Left renal cortex interstitium (tissue), 4 donors: ENCODE measurements at places on chromosomes 13 and 19. TPM values are rescaled to one million over a fixed set of nuclear protein-coding genes. Genes with fewer than 3 reads are reported as not detected.
A peak's percentile ranks its signal among the peaks of the same experiment; 100 is the strongest.

GAPDHS gene
- not detected for polyA plus RNA-seq

GRCh38 chr13:51764184-51765141, 39.5 kb downstream of the DHRS12 start:
- no peak for DNase-seq

DNA sequence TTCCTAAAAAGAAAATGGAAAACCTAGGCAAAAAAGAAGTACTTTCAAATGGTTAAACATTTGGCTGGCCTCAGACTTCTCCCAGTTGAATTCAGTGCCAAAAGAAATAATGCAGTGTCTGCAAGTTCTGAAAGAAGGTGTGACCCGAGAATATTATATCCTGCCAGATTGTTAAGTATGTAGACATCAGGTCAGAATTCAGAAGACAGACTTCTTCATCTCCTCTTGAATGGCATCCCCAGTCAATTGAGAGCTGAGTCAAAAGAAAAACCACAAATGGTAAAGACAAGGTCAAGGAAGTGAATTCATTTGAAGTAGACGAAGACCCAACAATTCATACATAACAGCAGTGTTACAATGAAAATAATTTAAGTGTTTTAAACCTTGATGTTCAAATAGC, 194.5 kb downstream of the NBEA start:
- DNase-seq: no peak

DNA sequence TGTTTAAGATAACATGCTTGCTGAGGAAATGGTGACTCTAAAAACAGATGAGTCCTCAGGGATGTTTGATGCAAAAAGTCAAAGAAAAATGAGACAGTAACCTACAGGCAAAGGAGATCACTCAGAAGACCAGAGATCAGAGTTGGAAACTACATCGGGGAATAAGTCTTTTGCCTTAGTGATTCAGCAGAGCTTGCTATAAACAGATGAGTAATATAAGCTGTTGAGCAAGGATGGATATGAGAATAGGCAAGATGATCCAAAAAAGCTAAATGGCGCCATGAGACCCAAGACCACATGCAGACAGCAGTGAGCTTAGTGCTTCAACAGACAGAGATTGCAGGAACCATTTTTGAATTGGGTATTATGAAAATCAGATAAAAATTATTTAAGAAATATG, 168.6 kb downstream of the POSTN start:
- no peak for DNase-seq

DNA sequence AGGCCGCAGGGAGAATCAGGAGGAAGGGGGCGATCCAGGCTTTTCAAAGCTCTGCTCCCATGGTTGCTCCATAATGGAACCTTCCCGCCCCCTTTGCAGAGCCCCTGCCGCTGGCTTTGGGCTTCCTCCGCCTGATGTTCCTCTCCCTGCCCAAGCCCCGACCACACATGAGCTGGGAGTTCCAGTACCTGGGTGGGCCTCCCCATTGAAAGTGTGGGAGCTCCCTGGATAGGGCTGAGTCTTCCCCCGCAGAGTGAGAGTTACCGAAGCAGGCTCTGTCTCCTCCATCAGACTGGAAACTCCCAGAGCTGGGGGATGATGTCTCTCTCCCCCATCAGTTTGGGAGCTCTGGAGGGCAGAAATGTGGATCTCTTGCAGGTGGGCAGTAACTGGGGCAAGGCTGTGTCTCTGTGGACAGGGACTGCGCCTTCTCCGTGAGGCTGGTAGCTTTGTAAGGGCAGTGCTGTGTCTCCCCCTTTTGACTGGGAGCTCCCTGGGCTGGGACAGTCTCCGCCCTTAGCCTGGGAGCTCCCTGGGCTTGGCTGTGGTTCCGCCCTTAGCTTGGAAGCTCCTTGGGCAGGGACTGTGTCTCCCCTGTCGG, 722 bp downstream of the DCAF15 start:
- no peak for DNase-seq

SCEL gene
- not detected for polyA plus RNA-seq

DNA sequence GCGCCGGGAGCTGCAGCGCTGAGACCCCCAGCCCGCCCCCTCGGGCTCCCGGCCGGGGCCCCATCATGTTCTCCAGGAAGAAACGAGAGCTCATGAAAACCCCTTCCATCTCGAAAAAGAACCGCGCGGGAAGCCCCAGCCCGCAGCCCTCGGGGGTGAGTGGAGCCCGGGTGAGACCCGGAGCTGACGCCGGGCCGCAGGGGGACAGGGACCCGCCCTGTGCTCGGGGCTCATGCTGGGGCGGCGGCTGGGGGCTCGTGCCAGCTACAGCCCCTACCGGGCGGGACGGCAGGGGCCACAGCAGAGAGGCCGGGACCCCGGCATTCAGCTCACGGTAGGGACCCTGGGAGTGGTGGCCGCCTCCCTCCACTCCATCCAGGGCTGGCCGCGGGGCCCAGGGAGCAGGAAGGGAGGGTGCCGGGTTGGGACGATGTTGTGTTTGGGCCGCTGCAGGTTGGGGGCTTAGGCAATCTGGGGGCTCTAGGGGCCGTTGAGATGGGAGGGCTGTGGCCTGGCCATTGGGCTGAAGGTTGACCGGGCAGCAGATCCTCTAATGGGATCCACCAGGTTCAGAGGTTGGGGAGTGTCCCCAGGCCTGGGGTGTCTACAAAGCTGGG, 482 bp downstream of the ARHGAP45 start:
- no peak for DNase-seq

DNA sequence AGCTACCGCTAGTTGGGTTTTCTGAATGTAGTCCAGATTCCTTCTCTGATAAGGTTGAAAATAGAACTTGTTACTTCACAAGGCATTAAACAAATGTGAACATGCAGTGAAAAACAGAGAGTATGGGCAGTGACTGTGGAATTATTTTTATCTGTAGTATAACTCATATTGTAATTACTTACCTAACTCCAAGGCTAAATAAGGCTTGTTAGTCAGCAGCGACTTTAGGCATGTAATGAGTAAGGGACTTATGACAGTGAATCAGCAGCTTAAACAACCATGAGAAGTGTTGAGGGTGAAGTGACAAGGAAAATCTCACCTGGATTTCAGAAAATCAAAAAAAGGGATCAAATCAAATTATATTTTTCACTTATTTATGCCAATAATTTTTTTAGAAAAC, 1719.5 kb upstream of the MIR17HG start:
- DNase-seq: no peak

DNA sequence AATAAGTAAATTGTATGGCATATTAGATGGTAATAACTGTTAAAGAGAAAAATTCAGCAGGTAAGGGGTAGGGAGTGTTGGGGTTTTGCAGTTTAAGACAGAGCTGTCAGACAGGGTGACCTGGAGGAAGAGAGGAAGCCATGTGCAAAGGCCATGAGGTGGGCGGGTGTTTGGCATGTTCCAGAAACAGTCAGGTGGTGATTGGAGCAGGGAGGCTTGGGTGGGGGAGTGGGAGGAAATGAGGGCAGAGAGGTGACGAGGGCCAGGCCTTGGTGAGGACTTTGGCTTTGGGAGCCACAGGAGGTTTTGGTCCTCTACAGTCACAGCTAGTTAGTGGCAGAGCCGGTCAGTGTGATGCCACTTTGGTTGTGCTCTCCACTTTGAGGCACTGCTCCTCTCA, 20.1 kb downstream of the RYR1 start:
- DNase-seq: no peak

CGB5 gene
- not detected for polyA plus RNA-seq

MVB12A gene
- polyA plus RNA-seq: 53.2 TPM

ZNF444 gene
- 53.2 TPM for polyA plus RNA-seq

LRP3 gene
- polyA plus RNA-seq: 25.0 TPM

GRCh38 chr13:84985860-84986259, 813.4 kb downstream of the SLITRK6 start:
- DNase-seq: no peak

OLFM4 gene
- polyA plus RNA-seq: 0.47 TPM

DNA sequence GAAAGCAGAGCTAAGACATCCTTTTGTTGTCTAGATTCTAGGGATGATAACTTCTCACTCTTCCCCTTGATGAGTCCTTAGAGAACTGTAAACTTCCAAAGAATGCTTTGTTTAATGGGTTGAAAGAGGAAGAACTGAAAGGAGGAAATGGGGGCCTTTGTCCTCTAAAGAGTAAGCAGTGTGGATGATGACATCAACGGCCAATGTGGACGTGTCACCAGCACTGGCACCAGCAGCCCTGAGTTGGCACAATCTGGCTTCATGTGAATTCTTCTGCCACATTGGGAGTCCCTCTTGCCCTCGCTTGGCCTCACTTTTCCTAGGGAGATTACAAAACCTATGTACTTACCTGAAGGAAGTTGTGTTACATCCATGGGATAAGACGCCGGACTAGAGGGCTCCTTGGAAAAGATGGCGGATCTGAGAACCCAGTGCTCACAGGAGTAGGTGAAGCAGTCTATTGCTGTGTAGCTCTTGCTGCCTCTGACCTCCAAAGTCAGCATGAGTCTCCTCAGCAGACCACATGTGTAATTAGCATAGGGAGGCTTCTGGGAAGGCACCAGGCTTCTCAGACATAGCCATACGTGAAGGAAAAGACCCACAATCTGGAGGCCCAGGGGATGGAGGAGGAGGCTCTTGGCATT, 62.8 kb downstream of the RGCC start:
- no peak for DNase-seq

DNA sequence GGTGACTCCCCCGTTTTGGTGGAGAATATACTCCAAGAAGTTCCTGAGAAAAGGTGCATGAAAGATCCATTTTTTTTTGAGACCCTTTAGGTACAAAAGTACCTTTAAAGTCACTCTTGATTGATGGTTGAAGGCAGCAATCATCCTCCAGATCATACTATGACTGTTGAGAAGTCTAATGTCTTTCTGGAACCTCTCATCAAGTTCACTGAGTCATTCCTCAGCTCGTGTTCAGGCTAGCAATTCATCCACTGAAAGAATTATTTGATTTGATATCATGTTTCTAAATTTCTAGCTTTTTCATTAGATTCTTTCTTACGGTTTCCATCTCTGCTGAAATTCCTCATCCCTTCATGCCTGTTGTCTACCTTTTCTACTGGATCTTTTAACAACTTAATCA, 65.1 kb upstream of the GJB6 start:
- no peak for DNase-seq

DNA sequence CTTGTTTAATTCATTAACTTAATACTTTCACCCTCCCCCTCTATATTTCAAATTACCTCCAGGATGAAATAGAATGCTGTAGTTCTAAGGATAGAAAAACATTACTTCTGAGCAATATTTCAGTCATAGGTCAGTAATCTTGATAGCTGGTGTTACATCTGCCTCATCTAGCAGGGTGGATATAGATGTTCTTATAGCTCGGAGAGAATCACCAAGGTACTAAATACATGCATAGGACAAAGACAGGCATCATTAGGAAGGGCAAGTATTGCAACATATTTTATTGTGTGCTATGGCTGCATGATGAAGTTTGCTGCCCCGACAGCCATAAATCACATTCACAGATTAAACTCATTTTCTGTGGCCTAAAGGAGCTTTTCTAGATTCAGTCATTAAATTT, 601.0 kb downstream of the FGF9 start:
- peak; percentile 29 for DNase-seq

GRCh38 chr19:50478901-50479715, 2.5 kb upstream of the GARIN5A start:
- no peak for DNase-seq

GRCh38 chr19:10408511-10409283, 5.4 kb upstream of the CDC37 start:
- DNase-seq: no peak

- DNase-seq: no peak
Measured at GRCh38 chr13:51976423-51976822, 34.8 kb downstream of the ATP7B start.

DNA sequence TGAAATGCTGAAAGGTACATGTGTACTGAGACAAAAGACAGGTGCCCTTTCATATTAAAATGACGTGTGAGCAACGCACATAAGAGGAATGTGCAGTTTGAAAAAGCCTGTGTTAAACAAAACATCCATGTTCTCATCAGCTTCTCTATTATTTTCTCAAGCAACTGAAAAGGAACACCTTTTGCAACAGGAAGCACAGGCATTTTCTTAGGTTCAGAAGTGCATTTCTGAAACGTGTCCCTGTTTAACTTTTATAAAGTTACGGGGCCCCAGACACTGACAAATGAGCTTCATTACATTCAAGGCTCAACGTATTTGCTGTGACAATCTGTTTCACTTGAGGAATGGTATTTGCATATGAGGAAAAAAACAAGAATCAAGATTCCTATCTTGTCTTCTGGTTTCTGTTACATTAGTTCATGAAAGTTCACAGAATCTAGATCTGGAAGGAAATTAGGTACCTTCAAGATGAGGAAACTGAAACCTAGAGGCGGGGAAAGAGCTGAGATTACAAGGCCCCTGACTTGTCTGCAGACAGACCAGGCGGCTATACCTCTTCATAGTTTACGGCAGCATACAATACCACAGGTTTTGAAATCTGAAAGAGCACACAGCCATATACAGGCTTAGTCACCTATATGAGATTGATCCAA, 431.7 kb downstream of the KLF12 start:
- DNase-seq: no peak

FFAR2 gene
- 0.60 TPM for polyA plus RNA-seq

HNRNPM gene
- 414 TPM for polyA plus RNA-seq

GRCh38 chr13:31192306-31192705, 7.5 kb upstream of the B3GLCT start:
- no peak for DNase-seq

DNA sequence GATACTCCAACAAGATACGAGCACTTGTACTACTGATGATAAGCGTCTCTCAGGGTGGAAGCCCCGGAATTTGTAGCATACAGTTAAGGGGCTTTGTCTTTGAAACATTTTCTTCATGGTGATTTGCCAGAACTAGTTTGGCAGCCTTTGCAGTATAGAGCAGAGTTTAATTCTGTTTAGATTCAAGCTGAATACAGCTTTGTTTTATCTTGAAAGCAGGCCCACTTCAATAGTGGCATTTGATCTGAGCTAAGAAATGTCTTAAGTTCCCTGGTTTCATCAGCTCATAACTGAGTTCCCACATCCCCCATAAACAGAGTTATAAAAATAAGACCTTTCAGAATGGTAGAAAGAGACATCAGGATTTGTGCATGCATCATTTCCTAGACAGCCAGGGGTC, 125.9 kb downstream of the MIPEP start:
- DNase-seq: no peak

DNA sequence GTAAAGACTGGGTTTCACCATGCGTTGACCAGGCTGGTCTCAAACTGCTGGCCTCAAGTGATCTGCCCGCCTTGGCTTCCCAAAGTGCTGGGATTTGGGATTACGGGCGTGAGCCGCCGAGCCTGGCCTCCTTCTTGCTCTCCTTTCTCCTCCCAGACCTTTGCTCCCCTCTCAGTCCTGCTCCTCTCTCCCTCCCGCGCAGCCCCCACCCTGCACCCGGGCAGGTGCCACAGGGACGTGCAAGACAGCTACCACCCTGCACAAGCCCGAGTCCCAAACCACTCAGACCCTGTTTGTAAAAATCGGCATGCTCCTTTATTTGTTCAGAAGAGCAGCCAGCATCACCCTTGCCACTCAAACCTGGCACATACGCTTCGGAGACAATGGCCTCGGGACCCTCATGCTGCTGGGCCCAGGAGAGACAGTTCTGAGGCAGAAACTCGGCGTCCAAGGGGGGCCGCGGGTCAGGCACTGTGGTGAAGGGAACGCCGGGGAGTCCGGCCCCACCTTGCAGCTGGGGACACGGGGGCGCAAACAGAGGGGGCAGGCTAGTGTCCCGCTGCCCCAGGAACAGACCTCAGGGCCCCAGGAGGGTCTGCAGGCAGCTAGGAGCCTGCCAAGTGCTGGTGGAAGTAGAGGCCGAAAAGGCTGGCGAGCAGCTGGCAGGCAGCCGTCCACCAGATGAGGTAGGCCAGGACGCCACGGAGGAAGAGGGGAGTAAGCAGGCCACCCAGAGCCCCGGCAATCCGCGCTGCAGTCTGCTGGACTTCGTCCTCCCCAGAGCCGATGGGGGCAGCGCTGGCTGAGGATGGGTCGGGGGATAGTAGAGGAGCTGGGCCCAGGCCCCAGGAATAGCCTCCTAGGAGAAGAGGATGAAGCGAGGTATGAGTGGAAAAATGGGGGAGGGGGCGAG, 18.7 kb downstream of the TMEM161A start:
- no peak for DNase-seq
